Activated naive CD8-positive, alpha-beta T cell treated with anti-CD3 and anti-CD28 coated beads, Interleukin-2, amount 50 U/mL, for 24 hours (primary cell): ENCODE measurements at places on chromosomes 6 and 20.

GRCh38 chr6:143037470-143037869, 23.2 kb upstream of the AIG1 start:
- no peak for DNase-seq

- no peak for DNase-seq
These were observed 199.1 kb upstream of the BTBD3 start for GRCh38 chr20:11718474-11719094.

GRCh38 chr6:116572162-116572561, 858 bp downstream of the RWDD1 start:
- DNase-seq: no peak

- no peak for DNase-seq
These were observed 101.4 kb downstream of the BMP2 start for GRCh38 chr20:6868861-6869260.

GRCh38 chr20:19679900-19680495, 78.1 kb upstream of the RIN2 start:
- DNase-seq: no peak

DNA sequence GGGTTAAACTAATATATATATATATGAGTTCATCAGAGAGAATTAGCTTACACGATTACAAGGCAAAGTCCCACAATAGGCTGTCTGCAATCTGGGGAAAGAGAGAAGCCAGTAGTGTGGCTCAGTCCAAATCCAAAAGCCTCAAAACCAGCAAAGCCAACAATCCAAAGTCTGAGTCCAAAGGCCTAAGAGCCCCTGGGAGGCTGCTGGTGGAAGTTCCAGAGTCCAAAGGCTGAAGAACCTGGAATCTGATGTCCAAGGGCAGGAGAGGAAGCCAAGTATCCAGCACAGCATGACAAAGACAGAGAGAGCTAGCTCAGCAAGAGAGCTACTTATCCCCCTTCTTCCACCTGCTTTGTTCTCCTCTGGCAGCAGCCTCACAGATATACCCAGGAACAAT, 274.7 kb upstream of the ID4 start:
- no peak for DNase-seq

DNA sequence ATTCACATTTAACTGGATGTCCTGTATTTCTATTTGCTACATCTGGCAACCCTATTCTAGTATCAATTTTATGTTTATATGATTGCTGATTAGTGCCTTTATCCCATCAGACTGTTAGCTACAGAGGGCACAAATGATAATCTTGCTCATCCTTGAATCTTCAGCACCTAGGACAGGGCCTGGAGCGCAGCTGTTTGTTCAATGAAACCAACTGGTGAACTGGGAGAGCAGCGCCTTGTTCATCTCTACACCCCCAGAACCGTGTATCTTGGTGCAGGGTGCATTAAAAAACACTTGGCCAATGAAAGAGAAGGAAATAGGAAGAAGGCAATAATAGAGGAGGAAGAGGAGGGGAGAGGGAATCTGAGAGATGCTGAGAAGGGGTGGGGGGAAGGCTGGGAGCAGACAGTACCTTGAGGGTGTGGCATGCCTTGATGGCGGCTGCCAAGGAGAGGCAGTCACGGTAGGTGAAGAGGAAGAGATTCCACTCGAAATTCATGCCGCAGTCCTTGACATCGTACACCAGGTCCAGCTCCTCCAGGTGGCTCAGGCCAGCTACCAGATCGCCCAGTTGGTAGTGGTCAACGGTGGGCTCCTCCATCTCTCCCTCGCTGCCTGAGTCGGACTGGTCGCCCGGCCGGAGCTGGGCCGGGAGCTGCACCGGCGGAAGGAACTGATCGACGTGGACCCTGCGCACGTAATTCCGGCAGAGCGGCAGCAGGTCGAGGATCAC, 15.5 kb downstream of the TMEM151B start:
- DNase-seq: no peak

DNA sequence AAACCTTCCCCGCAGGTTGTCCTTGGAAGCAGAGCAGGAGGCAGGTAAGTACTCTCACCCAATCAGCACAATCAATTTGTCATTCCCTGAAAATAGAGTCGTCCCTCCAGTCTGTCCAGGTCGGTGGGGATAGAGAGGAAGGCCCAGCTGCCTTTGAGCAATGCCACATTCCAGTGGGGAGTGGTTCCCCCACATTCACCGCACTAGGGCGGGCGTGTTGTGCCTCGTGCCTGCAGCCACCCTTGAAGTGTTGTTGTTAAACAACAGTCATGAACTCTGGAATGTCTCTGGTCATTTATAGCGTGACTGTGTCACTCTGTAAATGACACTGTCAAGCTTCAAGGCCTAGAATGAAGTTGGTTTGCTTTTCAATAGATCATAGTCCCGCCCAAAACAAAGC, 33.4 kb downstream of the PRDM1 start:
- DNase-seq: no peak

- DNase-seq: no peak
These were observed 736.1 kb downstream of the HDGFL1 start for GRCh38 chr6:23305325-23305943.

GRCh38 chr20:49727894-49728885, 14.5 kb upstream of the B4GALT5 start:
- no peak for DNase-seq

- DNase-seq: no peak
These were observed at the start of gene LTB for GRCh38 chr6:31582230-31582643. LTB (minus strand) TSS chr6:31582424; CDS start chr6:31582417, 7 bp downstream.

DNA sequence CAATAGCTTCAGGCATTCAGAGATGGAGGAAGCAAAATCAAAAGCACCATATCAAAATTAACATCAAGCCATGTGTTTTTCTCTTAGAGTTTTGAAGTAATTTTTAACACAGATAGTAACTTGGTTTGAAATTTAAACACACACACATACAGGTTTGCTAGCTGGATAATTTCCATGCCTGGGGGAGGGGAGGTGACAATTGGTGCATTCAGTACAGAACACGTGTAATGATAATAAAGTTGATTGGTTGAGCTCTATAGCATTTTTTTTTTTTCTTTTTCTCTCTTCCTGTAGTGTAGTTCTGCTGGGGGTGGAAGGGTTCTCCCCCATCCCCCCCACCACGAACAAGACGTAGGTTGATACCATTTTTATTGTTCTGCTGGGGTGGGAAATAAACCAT, 564.8 kb downstream of the LMBRD1 start:
- DNase-seq: no peak

DNA sequence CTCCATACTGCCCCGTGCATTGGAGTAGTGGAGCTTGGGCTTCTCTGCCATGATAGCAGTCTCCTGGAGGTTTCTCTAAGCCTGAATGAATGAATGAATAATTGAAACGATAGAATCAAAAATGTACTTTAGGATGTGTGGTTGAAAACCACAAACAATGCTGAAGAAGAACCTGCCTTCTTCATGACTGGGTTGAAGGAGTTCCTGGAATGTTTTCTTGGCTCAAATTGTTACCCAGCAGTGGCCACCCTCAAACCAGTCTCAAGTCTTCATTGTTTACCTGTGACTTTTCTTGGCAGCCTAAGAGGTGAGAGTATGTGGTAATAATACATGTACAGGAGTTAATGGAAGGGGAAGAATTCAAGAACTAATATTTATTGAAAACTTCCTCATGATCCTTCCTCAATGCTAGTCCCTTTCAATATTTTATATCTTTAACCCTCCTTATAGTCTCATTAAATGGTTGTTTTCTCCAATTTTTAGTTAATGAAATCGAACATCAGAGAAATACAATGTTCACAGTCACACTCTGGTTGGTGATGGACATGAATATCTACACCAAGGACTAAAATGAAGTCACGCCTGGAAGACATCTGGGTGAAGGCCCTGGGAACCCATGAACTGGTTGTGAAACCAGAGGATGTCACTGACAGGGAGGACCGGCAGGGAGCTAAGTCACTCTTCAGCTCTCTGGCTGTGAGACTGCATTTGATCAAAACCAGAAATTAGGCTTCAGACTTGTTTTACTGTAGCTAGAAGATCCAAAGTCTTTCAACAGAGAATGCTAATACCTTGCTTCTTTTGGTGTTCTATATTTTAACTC, at the start of gene GSTA5:
TSS of gene GSTA5 (minus strand) at position 51 of the 823 bp plus-strand sequence.
- DNase-seq: no peak

DNA sequence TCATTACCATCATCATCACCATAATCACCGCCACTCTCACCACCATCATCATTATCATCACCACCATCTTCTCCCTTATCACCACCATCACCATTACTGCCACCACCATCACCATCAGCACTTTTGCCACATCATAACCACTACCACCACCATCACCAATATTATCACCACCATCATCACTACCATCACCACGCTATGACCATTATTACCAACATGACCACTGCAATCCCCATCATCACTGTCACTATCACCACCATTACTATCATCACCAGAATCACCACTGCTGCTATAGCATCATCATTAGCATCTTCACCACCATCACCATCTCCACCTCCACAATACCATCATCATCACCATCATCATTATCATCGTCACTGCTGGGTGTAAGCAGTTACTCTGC, 25.6 kb downstream of the CST1 start:
- DNase-seq: no peak

GRCh38 chr20:39795401-39796272, 833.5 kb downstream of the DHX35 start:
- DNase-seq: no peak

- no peak for DNase-seq
These were observed 1.9 kb downstream of the FNDC11 start for GRCh38 chr20:63555661-63556381.

GRCh38 chr20:57289391-57290177, 23.1 kb upstream of the BMP7 start:
- DNase-seq: no peak

DNA sequence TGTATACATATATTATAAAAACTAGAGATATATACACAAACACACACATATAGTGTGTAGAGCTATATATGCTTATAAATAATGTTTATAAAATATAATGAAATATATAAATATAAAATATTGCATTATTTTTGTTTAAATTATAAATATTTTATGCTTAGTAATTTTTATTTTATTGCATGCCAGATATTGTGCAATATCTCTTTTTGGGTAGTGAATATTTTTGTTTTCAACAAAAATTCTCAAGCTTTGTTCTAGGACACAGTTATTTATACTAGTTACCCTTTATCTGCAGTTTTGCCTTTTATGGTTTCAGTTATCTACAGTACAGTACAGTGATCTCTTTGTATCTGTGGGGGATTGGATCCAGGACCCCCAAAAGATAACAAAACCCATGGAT, 52.2 kb downstream of the PFDN4 start:
- DNase-seq: no peak

DNA sequence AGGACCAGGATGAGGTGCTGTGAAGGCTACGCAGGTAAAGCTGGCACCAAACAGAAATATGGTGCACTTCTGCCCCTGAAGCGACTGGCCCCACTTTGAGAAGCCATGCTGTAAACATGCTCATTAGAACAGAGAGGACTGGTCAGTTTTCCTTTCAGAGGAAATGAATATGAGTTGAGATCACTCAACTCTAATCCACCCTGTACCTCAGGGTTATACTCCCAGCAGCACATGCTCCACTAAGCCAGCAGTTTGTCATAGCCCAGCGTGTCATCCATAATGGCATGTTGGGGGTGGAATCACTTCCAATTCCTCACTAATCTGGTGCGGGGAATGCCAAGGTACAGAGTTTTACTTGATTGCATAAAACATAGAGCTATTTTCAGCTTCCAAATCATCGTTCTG, 98.1 kb downstream of the HIVEP2 start:
- DNase-seq: no peak

- no peak for DNase-seq
These were observed 134.8 kb upstream of the PHACTR3 start for GRCh38 chr20:59469267-59470252.

- no peak for DNase-seq
These were observed 121.8 kb upstream of the PHACTR3 start for GRCh38 chr20:59482351-59483187.

DNA sequence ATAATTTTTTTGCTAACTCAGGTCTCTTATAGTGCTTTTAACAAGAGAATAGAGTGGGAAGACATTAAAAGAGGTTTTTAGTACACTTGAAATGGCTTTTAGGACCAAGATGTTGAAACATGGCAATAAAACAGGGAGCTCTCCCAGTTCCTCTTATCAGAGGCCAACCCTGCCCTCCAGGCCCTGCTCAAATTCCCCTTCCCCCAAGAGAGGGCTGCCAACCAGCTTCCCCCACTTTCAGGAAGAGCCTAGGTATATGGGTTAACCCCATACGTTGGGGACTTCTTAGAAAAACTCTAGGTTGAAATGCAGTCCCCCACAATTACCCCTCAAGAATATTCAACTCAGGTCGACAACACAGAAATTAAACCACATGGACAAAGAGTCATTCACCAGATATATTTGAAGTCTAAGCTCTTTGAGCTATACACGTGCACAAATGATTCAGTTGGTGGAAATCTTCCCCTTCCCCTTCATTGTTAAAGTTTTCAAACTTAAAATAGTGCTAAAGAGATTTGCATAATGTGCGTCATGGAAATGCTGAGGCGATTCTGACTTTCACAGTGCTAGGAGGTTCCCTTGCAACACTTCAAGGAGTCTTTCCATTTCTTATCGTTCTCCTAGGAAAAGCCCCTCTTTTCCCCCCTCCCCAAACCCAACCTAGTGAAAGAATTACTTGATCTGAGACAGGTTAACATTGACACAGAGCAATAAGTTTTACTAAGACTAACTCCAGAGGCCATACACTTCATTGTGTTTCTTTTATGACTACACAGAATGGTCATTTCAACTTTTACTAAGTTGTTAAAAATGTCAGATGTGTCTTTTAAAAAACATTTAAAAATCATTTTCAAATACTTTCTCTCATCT, 49.8 kb upstream of the ENPP5 start:
- DNase-seq: peak; percentile 40

GRCh38 chr6:8499540-8499939, 64.2 kb upstream of the SLC35B3 start:
- DNase-seq: no peak

DNA sequence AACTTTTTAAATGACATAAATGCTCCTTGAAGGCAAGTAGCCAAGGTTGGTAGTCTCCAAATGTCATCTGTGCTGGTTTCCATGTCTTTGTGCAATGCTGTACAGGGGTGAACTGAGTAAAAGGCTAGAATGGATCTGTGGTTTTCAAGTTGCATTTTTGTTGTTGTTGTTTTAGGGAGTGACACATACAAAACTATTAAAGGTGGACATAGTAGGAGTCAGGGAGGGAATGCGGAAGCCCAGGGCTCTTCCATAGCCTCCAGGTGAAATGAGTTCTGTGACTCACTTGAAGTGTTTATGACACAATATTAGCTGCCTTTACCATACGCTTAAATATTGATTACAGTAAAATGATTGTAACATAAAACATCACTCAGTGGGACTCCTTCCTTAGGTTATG, 22.5 kb upstream of the QKI start:
- no peak for DNase-seq

GRCh38 chr6:117469791-117470190, 12.7 kb upstream of the DCBLD1 start:
- DNase-seq: no peak

GRCh38 chr6:148981515-148981914, 234.7 kb downstream of the UST start:
- DNase-seq: no peak

DNA sequence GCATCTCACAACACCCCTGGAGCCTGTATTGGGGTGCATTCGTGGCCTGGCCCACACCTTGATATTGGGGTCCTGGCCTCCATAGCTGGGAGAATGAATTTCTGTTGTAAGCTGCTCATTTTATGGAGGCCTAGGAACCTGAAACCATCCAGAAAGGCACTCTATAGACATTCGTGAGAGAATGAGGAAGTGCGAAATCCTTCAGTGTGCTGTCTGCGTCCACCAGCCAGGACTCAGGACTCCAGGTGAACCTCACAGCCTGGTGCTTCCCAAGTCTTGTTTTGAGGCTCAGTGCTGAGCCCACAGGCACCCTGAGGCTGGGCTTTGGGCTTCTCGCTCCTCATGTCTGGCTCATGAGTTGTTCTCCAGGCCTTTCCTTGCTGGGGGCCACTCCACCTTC, 11.9 kb upstream of the RBBP8NL start:
- DNase-seq: no peak
